ENCODE measurements at places on chromosomes 12 and 14.

DNA sequence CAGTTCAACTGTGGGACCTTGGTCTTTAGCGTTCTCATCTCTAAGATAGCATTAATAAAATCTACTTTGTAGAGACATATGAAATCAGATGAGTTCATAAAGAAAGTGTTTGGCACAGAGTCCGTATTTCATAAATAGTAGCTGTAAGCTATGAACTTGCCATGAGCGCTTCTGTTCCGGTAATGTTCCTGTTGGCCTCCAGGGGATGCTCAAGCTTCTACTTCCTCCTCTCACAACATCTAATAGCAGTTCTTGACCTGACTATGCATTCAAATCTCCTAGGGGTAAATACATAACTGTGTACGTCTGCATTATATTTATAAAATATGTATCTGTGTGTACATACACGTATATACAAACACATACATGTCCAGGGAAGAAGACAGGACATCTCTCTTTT, 288.2 kb upstream of the TMPO start:
- no peak overlapping the region for H3K27ac ChIP-seq
- no peak for DNase-seq
- no peaks in the 10 kb centered on the region for H3K27me3 ChIP-seq
- no peaks in the 10 kb centered on the region for H3K4me1 ChIP-seq

DNA sequence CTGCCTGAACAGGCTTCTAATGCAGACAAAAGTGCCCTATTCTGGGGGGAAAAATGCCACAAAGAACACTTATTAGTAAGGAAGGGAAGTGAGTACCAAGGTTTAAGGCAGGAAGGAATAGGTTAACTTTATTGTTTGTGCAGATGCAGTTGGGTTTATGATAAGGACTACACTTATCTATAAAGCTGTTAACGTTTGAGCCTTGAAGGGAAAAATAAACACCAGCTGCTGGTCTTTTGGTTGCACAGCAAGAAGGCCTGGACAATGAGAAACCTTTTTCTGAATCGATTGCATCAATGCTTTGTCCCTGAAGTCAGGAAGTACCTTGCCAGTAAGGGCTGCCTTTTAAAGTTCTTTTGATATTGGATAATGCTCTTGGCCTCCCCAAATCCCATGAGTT, 407.8 kb downstream of the ATP23 start:
- no peaks in the 10 kb centered on the region for H3K36me3 ChIP-seq
- no peak overlapping the region for H3K27ac ChIP-seq
- peaks cover 4% of the 10 kb centered on the region for H3K4me1 ChIP-seq
- no peaks in the 10 kb centered on the region for H3K27me3 ChIP-seq
- DNase-seq, result no peak

DNA sequence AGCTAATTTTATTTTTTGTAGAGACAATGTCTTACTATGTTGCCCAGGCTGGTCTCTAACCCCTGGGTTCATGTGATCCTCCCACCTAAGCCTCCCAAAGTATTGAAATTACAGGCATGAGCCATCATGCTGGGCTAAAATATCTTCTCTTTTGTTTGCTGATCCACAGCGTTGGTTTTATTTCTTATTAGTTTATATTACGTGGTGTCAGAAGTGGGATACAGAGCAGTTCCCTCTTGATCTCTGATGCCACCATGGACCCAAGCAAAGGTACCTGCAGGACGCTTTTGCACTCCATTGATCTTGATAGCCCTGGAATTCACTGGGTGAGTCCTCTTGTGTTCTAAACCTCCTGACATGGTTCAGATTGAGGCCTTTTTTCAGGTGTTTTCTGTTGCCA, 43.8 kb upstream of the RESF1 start:
- H3K27ac ChIP-seq, result no peak overlapping the region
- no peak overlapping the region for H3K4me3 ChIP-seq
- no peaks in the 10 kb centered on the region for H3K36me3 ChIP-seq
- no peaks in the 10 kb centered on the region for H3K4me1 ChIP-seq

DNA sequence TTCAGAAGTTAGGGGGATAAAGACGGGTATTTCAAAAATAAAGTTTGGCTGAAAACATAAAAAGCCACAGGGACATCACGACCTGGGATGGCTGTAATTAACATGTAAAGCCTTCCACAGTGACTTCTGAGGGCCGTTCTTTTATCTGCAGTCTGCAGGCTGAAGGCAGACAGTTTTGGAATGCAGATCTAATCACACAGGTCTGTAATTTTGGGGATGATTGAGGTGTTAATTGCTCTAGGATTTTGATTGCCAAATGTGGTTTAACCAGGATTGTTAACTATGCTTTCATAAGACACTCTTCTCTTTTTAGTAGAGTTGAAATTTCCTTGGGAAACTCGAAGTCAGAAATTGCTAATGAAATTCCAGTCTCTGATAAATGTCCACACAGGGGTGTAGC, 355.5 kb downstream of the ATP23 start:
- no peaks in the 10 kb centered on the region for H3K4me1 ChIP-seq
- H3K4me3 ChIP-seq, result no peak overlapping the region
- DNase-seq, result no peak
- H3K27me3 ChIP-seq, result no peaks in the 10 kb centered on the region
- H3K36me3 ChIP-seq, result no peaks in the 10 kb centered on the region
- no peak overlapping the region for H3K27ac ChIP-seq
